ACHN (cell line): ENCODE measurements at places on chromosomes 5 and 9.
A peak's percentile ranks its signal among the peaks of the same experiment; 100 is the strongest.

DNA sequence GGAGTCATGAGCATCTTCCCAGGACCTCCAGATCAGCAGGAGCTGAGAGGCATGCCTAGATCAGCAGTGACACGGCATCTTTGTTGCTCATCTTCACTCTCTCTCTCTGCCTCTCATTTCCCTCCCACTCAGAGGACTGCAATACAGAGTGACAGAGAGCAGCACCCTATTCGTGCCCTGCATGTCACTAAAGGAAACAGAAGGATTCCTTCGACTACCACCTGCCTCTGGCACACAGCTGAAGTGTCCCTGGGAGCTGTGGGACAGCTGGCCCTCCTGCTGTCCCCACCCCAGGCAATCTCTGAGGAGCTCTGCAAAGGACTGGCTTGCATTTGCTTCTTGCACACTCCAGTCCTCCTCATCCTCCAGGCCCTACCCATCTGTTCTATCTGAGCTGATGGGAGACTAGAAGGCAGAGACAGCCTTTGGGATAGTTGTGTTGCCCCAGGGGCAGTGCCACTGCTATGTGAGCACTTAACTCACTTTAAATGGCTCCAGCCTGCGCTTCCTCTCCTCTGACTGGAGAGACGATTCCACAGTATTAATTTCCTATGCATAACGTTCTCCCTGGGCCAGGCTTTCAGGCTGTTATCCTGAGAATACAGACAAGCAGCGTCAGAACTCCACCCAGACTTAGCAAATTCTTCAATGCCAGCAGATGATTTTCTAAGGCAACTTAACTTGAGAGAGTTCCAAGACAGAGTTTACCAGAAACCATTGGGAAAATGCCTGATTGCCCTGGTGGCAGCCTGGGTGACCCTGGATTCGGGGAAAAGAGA lies 167.6 kb upstream of the MAP1B start:
- no peak for DNase-seq

DNA sequence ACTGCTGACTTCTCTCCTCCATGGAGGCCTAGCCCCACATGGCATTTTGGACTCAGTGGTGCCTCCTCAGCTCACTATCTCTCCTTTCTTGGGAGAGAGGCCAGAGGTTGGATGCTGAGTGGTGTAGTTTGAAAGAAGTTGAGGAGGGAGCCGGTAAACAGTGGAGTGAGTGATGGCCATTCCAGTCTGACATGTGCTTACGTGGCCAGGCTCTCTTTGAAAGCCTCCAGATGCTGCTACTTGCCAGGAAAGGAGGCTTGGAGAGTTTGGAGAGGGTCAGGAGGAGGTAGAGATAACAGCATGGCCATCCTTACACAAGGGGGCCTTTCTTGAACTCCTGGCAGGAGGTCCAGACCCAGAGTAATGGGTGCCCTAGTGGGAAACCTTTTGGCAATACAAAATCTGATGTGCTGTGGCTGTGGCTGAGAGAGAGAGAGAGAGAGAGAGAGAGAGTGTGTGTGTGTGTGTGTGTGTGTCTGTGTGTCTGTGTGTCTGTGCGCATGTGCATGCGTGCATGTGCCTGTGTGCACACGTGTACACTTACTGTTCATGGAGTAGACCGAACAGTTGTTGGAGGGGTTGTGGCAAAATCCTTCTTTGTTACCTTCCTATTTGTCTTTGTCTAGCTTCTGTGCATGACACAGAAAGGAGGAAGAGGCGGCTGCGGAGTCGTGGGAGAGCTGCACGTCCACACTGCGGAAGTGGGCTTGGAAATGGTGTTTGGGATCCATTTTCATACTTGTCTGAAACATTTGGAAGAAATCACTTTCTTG lies 37.8 kb downstream of the RALGPS1 start:
- no peak for DNase-seq

- peak; percentile 43 for DNase-seq
Observed at GRCh38 chr5:73136055-73136562, 15.7 kb downstream of the TMEM171 start.

- DNase-seq, result no peak
Observed at GRCh38 chr9:2243666-2244555, 228.8 kb downstream of the SMARCA2 start.

DNA sequence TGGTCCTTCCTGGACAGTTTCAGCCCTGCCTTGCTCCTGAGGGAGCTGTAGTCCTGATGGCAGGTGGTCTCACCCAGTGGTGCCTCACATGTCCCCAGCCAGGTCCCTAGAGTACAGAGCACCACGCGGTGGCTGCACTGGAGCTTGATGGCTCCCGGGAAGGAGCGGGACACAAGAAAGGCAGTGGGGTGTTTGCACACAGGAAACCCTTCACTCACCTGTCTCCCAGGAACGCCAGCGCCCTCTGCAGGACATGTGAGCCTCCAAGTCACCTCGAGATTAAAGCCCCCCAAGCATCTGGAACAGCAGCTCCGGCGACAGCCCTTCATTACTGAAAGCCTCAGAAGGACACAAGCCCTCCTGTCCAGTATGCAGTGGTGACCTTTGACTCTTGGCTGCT lies 19.9 kb upstream of the TMEM250 start:
- DNase-seq, result peak; percentile 41

DNA sequence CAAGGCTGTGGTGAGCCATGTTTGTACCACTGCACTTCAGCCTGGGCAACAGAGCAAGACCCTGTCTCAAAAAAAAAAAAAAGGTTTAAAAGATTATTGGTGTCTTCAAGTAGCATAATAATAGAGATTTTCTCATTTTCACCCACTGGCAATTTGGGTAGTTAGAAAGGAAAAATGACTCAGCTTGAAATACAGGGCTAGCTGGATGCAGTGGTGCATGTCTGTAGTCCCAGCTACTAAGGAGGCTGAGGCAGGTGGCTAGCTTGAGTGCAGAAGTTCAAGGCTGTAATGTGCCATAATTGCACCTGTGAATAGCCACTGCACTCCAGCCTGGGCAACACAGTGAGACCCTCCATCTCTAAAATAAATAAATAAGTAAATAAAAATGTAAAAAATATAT lies 111.1 kb downstream of the ARRDC3 start:
- DNase-seq, result no peak

DNA sequence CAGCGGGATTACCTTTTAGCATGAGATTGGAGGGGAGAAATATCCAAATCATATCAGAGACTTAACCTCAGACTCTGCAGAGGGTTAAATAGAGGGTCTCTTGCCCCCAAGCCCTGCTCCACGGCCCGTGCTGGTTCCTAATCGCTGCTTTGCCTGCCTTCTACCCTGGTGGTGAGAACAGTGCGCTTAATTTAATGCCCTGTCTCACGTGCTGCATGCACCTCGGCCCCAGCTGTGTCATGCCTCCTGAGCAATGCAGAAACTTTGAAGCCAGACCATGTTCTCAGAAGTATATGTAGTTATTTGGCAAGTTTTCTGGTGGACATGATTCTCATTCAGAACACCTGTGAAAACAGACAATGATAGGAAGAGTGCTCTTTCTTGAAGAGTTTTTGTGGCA lies 1.4 kb downstream of the OTULIN start:
- peak; percentile 27 for DNase-seq

DNA sequence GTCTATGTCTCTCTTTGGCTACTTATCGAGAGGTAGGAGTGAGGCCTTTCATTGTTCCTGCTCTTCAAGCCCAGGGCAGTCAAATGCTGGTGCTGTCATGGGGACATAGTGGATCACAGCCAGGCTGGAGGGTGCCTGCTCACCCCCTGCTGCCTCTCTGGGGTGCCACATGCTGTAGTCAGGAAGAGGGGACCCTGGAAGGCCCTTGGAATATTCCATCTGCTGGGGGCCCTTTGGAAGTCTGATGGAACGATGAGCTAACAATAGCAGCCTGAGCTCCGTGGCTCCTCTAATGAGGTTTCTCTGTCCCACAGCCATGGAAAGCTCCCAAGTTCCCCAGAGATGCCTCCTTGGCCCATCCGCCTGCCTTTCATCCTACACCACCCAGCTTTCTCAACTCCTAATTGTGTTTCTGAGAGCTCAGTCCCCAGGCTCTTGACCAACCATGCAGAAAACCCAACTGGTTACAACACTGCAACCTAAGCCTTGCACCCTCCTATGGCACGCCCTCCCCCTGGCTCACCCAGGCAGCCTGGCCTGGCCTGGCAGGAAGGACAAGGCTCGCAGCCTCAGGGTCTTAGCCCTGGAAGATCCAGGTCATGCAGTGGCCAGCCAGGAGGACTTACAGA lies 91.7 kb downstream of the NRG2 start:
- DNase-seq, result no peak
